Stimulated activated CD4-positive, alpha-beta T cell treated with anti-CD3 and anti-CD28 coated beads, Interleukin-1b, Interleukin-23, amount 100 ng/mL, for 24 hours (primary cell): ENCODE measurements at places on chromosomes 4 and X.

- no peak for DNase-seq
Measured at GRCh38 chrX:14777525-14777924, 95.3 kb downstream of the FANCB start.

DNA sequence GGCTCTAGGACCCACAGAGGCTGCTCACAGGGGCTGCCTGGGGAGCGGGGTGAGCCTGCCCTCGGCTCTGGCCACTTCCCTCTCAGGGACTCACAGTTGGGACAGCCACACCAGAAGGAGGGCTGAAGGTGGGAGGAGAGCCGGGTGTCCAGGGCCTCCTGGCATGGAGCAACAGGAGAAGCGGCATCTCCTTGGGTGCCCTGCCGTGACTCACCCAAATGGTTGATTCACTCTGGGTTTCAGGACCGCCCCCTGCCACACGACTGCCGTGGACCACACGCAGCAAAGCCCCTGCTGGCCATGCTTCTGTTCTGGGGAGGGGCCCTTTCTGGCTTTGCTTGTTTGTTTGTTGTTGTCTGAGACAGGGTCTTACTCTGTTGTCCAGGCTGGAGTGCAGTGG is 86.0 kb upstream of the AFAP1 start:
- DNase-seq, result no peak

DNA sequence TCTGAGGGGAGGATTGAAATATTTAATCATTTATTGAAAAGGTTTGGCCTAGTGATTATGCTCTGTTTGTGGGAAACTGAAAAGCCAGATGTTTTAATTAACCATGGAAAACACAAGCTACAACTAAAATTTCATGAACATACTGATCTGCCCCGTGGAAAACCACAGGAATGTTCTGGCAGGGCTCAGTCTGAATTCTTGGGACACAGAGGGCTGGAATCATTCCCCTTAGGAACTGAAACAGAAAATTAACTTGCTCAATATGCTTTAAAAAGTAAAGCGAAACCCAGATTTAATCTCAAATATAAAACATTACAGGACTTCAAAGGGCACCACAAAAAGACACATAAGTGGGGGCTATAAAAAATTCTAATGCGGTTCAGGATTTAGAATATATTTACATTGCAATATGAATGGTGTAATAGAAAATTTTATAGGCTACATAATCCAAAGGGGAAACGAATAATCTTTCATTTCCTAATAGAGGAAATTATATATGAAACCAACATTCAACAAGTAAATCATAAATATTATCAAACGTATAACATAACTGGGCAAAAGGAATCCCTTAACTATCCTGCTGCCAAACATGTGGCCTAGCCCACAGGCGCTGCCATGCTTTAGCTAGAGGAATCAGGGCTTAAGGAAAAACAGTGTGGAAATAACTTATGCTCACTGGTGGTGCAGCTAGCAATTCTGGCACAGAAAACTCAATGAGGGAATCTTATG is 70.9 kb downstream of the APBB2 start:
- no peak for DNase-seq

- no peak for DNase-seq
Measured at GRCh38 chrX:101787934-101788333, 128.3 kb upstream of the ARMCX2 start.

DNA sequence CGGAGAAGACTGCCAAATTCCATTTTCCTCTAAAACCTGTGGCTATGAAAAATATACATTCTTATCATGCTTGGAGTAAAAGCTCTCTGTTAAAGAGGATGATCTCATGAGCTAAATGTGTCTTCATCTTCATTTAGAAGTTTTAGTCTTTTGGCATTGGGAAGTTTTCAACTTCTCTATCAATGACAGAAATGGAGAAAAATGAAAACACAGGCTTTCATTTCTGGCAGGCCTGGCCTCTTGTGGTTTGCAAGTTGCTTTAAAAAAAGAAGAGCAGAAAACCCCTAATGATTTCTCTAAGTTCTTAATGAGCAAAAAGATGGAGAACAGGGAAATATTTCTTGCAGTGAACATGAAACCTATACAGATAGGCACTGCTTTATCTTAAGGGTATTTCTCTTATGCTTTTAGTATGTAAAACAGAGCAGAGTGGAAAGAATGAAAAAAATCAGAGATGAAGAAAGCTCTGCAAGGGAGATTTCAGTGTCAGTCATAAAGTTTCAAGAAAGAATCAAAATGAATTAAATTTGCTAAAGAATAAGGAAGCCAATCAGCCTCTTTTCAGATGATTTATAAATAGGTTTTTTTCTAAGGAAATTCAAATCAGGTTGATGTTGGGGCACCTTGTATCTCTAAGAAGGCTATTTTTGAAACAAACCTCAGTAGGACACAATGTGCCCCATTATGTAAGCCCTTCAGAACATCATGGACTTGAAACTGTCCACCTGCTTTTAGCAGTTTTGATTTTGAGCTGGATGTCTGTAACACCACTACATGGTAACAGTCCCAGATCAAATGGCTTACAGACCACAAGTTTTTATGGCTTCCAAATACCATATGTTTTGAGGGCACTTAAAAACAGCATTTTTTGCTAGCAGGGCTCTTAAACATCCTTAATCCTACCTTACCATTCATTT is 225.0 kb downstream of the GRIA3 start:
- no peak for DNase-seq

DNA sequence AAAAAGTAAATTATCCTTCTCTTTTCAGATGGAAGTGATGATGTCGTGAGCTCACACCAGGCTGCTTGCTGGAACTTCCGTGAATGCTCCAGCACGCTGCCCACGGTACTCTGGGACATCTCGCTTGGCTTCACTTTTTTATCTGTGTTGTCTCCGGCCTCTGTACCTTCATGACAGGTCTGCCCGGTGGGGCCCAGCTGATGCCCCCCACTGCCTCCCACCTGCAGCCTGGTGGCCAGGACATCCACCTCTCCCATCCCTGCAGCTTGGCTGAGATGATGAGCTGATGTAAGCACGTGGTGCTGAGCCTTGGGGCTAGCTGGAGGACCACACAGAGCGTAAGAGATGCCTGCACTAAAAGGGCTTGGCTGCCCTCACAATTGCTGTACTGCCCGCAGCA is 59.0 kb upstream of the HELT start:
- no peak for DNase-seq

GRCh38 chrX:53713987-53714579 is 27.6 kb upstream of the HUWE1 start:
- DNase-seq, result no peak

GRCh38 chrX:21959362-21960051 is 19.0 kb downstream of the SMS start:
- DNase-seq, result no peak

DNA sequence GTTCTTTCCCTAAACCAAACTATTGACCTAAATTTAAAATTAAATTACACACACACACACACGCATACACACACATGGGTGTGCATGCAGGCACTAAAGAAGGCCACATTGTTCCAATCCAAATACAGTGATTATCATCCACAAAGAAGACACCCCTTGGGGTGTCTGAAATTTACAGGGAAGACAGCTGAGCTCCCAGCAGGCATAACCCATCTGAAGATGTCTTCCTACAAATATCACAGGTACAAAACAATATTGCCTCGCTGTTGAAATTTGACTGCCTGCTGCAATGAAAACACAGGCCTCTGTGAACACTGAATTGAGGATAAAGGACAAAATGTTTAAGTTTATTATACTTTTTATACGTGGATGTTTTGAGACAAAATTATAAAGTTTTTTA is 50.2 kb upstream of the SLC7A11 start:
- no peak for DNase-seq

DNA sequence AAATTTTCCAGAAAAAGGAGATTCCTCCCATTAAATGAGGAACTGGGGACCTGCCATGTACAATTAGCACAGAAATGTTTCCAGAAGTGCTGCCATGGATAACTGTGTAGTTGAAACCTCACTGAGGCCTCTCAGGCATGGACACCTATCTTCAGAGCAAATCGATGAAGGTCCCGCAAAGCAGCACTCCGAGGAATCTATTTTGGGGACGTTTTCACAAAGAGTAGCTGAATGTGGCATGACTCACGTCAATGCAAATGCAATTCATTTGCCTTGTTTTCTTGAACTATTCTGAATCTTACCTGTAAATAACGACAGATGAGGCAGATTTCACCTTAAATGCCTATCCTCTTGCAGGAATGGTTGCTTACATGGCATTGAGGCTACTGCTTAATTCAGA is 87.1 kb upstream of the STS start:
- no peak for DNase-seq

DNA sequence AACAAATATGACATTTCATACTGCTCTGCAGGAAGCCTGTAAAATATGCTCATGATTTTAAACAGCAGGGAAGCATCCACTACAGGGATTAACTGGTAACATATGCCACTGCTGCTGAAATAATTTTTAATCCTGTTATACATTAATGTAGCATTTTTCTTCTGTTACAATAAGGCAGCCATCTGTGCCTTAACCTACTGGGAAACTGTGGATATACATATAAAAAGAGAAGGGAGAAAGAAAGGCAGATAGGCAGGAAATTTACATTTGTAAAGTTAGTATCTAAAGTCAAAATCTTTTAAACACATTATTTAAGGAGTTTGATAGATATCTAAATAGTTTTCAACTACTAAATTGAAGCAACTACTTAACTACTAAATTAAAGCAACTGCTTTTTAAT is 514.6 kb upstream of the KLHL4 start:
- no peak for DNase-seq

- no peak for DNase-seq
Measured at GRCh38 chr4:11439836-11440235, 11.1 kb upstream of the HS3ST1 start.

- no peak for DNase-seq
Measured at GRCh38 chr4:61274286-61274685, 74.2 kb downstream of the ADGRL3 start.

DNA sequence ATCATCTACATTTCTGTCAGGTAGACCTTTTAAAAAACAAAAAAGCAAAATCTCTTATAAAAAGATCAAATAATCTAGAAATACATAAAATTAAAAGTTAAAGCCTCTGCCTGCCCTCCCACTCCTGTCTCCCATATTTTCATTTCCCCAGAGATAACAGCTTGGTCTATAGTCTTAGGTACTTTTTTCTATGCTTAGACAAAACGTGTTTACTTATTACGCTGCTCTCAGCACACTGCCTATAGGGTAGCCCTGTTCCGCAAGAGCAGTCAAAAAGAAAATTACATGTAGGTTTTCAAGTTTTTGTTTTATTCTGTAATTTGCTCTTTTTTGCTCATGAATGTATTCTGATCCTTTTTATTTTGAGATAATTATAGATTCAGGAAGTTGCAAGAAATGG is 73.3 kb downstream of the TAF1 start:
- DNase-seq, result no peak

DNA sequence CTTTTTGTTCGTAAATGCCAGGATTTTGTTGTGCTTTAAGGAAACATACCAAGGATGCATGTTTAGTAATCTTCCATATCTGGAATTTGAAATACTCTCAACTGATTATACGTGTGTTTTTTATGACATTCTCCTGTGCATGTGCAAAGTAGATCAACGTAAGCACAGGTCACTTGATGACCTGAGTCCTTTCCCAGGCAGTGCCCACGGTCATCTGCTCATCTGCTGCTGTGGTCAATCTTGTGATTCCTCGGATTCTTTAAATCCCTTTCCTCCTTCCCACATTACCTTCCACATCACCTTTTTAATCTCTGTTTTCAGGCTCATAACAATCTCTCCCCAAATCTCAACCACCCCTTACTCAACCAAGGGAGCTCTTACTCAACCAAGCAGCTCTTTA is 104.1 kb downstream of the RASL11B start:
- no peak for DNase-seq

DNA sequence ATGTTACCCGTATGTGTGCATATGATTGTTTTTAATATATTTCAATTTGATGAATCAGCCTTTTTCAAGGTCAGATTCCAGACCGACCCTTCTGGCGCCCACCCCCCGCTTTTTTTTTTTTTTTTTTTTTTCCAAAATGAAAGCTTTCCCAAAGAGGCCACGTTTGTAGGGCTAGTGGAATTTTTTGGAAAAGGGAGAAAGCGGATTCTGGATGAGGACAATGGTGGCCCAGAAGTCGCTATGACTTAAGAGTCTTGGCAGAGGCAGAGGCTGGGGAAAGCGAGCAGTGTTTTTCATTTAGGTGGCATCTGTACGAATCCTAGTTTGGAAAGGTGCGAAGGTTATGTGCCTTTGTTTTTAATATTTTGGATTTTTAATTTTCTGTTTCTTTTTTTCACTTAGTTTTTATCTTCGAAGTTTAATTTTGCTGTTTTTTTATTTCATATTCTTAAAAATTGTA is 14.6 kb downstream of the NDUFB11 start:
- no peak for DNase-seq

DNA sequence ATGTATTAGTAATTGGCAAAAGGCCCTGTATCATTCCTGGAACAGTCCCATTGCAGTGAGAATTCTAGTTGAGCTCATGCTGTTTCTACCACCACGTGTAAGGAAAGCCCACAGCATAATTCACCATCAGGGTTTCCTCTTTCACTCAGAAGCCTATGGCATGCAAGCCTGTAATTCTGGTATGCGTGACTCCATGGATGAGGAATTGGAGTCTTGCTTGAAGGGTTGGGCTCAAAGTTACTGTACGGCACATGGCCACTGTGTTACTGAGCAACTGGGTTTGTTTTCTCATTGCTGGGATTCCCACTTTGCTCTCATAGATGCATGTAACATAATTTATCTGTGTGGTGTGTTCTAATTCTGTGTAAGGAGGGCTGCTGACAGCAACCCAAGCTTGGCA is 132.3 kb upstream of the NR3C2 start:
- DNase-seq, result no peak

GRCh38 chr4:26962720-26963119 is 102.1 kb downstream of the STIM2 start:
- DNase-seq, result no peak

- no peak for DNase-seq
Measured at GRCh38 chrX:82945332-82945731, 562.8 kb upstream of the POU3F4 start.

DNA sequence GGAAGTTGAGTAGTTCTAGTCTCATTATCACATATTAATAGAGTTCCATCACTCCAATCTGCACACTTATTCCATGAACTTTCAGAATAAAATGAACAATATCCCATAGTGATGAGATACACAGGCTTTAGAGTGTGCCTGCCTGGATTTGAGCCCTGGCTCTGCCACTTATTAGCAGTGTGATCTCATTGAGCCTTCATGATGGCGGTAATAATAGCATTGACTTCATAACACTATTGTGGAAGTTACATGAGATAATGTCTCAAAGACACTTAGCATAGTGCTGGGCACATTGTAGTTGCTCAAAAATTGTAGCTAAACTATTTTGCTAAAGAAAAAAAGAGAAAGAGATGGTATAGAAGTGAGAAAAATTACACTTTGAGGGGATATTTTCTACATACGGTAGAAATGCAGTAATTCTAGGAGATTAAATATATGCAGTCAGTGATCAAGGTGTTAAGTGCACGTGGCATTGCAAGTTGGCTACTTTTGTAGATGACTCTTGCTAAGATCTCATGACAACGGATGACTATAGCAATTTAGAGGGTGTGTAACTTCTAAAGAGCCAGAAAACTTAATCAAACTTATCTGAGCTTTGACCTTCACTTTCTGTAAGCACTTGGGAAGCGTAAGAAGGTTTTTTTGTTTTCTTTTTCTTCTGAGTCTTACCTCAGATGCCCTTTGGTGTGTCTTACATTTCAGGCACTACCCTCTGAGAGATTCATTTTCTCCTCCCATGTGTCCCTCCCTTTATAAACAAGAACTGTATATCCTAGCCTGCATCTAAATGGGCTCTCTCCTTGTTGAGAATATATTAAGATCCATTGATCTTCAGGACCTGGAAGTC is 380.6 kb upstream of the NR3C2 start:
- no peak for DNase-seq

GRCh38 chrX:123833387-123833786 is 26.5 kb upstream of the XIAP start:
- peak; percentile 49 for DNase-seq

- no peak for DNase-seq
Measured at GRCh38 chrX:25020905-25021449, 5.2 kb upstream of the ARX start.
